Stimulated activated naive CD4-positive, alpha-beta T cell treated with Interleukin-2 at 50 U/mL for 16 hours (primary cell): ENCODE measurements at places on chromosomes 6 and 20.

GRCh38 chr6:44678252-44678935 is 290.9 kb downstream of the CDC5L start:
- no peak for DNase-seq

- no peak for DNase-seq
Observed at GRCh38 chr6:161578478-161578877, 304.6 kb upstream of the AGPAT4 start.

DNA sequence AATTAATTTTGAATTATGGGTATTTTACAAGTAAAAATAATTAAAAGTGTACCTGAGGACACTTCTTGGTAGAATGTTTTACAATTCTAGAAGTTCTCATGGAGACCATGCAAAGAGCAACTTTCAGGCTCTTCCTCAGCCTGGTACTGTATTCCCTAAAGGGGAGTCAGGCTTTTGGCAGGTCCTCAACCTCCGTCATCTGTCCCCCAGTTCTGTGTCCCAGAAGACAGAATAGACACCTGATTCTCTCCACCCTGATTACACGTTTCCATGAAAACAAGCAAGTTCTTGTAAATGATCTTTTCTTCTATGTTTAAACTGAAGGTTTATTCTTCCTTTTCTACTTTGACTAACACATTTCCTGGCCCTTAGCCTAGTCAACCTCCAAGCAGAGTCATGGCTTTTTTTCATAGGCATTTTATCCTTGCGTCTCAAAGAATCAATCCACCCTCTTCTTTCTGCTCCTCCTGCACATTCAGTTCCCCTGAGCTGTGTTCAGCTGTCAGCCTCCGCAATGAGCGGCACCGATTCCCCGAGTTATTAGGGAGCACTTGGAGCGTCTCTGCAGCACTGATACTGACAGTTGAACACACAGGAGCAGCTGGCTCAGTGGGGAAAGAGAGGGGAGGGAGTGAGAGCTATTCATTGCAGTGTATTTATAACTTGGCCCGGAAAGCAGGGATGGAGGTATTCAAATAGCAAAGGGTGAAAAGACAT is 1082.4 kb upstream of the MAP3K7 start:
- DNase-seq, result no peak

DNA sequence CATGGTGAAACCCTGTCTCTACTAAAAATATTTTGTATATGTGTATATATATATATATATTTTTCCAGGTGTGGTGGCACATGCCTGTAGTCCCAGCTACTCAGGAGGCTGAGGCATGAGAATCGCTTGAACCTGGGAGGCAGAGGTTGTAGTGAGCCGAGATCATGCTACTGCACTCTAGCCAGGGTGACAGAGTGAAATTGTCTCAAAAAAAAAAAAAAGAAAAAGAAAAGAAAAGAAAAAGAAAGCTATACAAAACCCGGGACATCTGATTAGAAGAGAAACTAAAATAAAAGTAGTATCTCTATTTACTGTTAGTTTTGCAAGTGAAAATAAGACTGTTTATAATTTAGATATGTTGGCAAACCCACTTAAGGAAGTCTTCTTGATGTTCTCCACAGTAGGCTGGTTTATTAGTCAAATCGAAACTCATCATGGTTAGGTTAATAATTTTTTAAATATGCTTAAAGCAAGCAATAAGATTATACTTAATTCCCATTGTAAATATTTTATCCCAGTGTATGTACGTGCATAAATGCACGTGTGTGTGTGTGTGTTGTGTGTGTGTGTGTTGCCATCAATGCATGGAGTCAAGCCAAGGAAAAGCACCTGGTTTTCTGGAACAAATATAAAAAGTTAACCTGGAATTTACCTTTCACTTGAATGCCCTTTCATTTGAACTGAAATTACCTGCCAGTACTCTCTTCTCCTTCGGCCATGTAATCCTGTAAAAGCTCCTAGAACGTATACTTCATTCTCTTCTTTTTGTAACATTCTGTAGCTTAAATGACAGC is 7.1 kb downstream of the VNN2 start:
- DNase-seq, result no peak

DNA sequence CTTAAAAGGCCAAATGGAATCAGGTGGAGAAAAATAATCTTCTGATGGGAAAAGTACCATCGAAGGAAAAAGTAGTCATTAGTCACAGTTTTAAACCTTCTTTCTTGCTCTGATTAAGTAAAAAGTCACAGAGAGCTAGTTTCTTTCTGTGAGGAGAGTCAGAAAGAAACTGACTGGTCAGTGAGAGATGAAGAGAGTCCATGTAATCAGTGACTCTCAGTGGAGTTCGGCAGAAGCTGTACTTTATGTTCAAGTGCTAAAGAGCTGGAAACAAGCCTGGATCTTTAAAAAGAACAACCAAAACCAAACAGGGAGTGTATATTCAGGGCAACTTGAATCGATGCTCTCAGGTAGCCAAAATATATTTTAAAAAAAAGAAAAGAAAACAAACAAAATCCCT is 44.5 kb downstream of the MDGA1 start:
- DNase-seq, result no peak

DNA sequence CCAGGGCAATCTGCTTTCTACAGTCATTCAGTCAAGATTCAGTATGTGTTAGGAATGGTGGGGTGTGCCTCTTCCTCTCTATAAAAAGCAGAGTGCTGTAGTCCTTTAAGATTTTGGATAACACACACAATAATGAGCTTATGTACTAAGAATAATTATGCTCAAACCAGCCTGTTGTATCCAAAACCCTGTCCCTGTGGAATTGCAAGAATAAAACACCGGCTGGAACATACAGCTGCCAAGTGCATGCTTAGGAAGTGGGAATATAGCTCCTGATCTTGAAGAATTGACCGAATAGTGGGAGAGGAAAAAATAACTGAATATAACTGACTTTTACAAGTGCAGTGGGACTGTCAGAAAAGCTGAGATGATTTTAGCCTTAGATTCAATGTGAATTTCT is 979 bp upstream of the MOCS1 start:
- no peak for DNase-seq

- DNase-seq, result no peak
Observed at GRCh38 chr20:2817891-2818595, 1.9 kb downstream of the TMEM239 start.

DNA sequence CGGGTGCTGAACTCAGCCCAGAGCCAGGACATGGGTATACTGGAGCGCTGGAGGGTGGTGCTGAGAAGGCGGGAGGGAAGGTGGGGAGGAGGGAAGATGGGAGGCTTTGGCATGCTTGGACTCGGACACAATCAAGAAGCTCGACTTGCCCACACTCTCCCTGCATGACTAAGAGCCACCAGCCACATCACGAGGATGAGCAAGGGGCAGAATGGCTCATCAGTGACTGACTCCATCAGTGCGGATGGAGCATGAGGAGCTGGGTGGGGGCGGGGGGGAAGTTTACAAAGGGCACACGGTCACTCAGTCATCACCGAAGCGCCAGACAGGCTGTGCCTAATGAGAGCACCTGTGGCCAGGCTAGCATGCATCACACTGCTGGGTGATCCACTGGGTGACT is 222.8 kb downstream of the KIF16B start:
- DNase-seq, result no peak

- no peak for DNase-seq
Observed at GRCh38 chr6:40280231-40280630, 306.9 kb downstream of the LRFN2 start.

GRCh38 chr20:20668639-20669038 is 43.8 kb downstream of the RALGAPA2 start:
- DNase-seq, result no peak

DNA sequence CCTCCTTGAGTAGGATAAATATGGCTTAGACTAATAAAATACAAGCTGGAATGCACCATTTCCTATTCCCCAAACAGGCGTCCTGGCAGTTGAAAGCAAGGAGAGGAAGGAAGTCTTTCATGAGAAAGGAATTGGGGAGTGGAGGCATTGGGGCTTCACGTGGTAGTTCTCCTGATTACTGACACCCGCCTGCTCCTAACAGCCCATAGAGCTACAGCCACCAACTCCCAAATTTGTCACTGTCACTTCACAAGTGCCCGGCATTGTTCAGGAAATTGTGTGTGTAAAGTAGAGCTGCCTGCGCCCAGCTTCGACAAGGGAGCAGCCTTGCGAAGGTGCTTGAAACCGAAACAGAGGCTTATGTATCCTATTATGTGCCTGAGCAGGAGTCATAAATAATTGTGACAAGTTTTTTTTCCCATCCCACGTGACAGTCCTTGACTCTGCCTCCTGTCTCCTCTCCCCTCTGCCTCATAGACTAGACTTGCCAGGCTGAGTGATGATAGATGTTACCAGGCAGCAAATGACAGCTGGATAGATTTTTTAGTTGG is 301.7 kb upstream of the ZFP64 start:
- no peak for DNase-seq

GRCh38 chr20:35698298-35699126 is 640 bp downstream of the NFS1 start:
- DNase-seq, result no peak

- DNase-seq, result no peak
Observed at GRCh38 chr20:35506872-35507638, 22.4 kb downstream of the C20orf173 start.

- DNase-seq, result no peak
Observed at GRCh38 chr20:52801628-52802006, 170.5 kb upstream of the TSHZ2 start.

DNA sequence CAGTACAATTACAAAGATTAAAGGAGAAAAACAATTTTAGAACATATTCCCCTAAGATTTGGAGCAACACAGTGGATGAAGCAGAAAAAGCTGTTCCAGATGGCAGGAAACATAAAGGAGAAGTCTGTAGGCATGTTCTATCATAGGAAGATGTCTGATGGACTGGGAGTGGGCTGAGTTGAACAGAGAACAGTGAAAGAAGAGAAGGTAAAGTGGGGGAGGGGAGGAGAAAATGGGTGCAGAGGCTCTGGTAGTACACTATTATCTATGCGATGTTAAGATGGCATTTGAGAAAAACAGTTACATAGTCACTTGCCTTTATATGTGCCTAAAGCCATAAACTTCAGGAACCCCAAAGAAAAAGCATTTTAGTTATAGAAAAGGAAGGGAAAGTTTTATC is 4.2 kb upstream of the PHIP start:
- no peak for DNase-seq

DNA sequence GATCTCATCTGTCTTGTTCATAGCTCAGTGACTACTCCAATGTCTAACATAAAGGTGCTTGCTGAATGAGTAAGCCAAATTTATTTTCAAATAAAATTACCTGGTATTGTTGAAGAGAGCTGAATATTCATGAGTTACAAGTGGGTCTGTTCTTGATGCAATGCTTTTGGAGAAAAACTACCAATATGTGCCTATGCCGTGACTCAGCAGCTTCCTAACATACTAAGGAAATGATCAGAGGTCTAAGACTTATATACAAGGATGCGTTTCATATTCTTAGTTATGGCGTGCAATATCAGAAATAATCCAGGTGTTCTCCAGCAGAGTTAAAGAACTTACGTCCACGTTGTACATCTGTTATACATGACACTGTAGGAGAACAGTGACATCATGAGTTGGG is 5.1 kb downstream of the FAM120B start:
- no peak for DNase-seq

DNA sequence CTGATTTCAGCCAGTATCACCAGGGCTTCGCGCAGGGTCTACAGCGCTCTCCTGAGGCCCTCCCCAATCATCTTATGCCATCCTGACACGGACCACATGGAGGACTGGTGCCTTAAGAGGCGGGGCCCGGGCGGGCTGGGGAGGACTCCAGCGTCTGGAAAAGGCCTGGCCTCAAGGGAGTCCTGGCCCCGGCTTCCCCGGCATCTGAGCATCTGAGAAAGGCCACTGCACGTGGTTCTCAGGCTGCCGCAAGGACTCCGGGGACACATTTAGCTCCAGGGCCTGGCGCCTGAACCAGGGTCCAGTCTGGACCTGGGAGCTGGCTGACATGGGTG is 21.4 kb downstream of the BHLHE23 start:
- no peak for DNase-seq

GRCh38 chr6:126302191-126302590 is 37.7 kb upstream of the CENPW start:
- no peak for DNase-seq

- no peak for DNase-seq
Observed at GRCh38 chr20:56808732-56809131, 179.6 kb downstream of the TFAP2C start.

- DNase-seq, result no peak
Observed at GRCh38 chr6:80029470-80029869, 25.0 kb downstream of the TTK start.

- DNase-seq, result no peak
Observed at GRCh38 chr6:88882536-88882935, 80.9 kb downstream of the RNGTT start.

DNA sequence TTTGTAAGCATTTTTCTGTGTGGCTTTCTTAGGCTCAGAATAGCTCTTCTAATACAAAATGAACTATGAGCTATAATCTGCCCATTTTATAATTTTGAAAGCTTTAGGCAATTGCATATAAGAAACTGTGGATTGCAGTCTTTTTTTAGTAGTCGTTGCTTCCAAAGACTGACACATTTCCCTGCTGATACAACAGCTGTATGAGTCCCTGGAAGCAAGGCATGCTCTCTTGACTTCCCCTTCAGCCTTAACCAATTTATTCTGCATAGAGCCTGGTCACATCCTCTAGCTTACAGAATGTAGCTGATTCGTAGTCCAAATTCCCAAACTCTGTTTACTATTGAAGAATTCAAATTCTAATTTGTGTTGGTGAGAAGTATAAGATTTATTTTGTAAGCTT is 155.3 kb upstream of the EYA4 start:
- no peak for DNase-seq

DNA sequence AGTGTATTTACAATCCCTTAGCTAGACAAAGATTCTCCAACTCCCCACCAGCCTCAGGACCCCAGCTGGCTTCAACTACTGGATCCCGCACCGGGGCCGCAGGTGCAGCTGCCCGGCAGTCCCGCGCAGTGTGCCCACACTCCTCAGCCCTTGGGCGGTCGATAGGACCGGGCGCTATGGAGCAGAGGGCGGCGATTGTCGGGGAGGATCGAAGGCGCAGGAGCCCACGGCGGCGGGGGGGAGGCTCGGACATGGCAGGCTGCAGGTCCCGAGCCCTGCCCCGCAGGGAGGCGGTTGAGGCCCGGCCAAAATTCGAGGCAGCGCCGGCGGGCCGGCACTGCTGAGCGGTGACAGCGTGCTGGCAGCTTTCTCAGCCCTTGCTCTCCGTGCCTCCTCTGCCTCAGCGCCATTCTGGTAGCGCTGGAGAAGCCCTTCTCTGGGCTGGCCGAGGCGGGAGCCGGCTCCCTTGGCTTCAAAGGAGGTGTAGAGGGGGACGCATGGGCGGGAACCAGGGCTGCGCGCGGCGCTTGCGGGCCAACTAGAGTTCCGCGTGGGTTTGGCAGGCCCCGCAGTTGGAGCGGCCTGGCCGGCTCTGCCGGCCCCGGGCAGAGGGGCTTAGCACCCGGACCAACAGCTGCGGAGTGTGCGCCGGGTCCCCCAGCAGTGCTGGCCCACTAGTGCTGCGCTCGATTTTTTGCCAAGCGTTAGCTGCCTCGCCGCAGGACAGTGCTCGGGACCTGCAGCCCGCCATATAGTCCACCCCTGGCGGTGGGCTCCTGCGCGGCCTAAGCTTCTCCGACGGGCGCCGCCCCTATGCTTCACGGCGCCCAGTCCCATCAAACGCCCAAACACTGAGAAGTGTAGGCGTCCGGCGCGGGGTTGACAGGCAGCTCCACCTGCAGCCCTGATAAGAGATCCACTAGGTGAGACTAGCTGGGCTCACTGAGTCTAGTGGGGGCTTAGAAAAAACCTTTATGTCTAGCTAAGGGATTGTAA is 32.4 kb upstream of the KIF13A start:
- no peak for DNase-seq

GRCh38 chr6:111938710-111939109 is 65.5 kb upstream of the FYN start:
- DNase-seq, result no peak

GRCh38 chr6:144066255-144066654 is 29.1 kb downstream of the SF3B5 start:
- no peak for DNase-seq

GRCh38 chr6:156699017-156699421 is 78.2 kb upstream of the ARID1B start:
- DNase-seq, result no peak
